ENCODE measurements at places on chromosomes 6 and 20.
A peak's percentile ranks its signal among the peaks of the same experiment; 100 is the strongest.

DNA sequence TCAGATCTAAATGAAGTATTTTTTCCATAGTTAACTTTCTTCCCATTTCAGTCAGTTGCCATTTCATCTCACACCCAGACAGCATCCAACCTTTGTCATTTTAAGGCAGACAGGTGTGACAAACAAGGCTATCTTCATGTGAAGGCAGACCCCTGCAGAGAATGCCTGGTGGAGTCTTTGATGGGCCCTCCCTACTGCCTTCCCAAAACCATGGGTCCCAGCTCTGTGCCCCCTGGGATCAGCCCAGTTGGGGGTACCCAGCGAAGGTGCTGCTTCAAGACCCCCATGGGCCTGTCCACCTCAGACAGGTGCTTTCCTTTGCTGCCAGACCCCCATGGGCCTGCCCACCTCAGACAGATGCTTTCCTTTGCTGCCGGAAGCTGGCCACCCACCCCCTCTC lies 28.3 kb upstream of the ID1 start:
- no peaks in the 10 kb centered on the region for H3K36me3 ChIP-seq
- H3K4me1 ChIP-seq: peaks cover 14% of the 10 kb centered on the region
- no peak for DNase-seq

DNA sequence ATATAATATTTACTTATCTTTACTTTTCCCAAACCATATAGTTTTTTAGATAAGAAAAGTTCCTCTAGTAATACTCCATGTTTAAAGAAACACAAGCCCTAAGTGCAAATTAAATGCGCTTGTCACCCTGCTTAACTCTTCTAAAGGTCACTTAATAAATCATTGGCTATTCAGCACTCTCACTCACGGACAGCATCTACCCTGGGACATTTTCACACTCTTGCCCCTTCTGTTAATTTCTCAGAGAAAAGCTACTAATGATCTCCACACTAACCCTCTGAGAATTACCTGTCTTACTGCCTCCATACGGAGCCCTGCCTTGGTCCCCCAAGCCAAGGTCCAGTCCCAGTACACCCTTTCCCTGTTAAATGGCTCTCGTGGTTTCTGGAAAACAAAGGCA lies 102.2 kb downstream of the NRN1 start:
- H3K4me1 ChIP-seq: peaks cover 6% of the 10 kb centered on the region
- no peaks in the 10 kb centered on the region for H3K27me3 ChIP-seq
- no peak overlapping the region for H3K4me3 ChIP-seq
- DNase-seq: no peak
- no peak overlapping the region for H3K27ac ChIP-seq

- H3K4me3 ChIP-seq: peak overlapping the region; percentile 41
- no peak for DNase-seq
- no peaks in the 10 kb centered on the region for H3K4me1 ChIP-seq
Measured at GRCh38 chr6:147507162-147508041, 1.1 kb upstream of the SAMD5 start.

DNA sequence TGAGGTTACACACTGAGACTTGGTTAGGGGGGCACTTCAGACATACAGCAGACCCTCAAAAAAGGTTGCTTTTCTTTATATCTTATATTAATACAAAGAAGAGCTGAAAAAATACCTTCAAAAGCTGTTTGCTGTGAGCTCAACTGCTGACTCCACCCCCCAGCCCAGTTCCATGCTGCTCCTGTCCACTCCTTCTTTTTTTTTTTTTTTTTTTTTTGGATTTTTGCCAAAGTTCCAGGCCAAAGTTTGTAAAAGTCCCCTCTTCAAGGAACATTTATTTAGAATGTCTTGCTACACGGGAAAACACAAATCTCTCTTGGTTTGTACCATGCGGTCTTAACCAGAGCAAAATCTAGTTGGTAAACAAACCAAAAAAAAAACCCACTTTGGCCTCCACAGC lies 85.3 kb upstream of the AKAP12 start:
- H3K36me3 ChIP-seq: no peaks in the 10 kb centered on the region
- no peaks in the 10 kb centered on the region for H3K27me3 ChIP-seq
- H3K4me3 ChIP-seq: no peak overlapping the region
- H3K4me1 ChIP-seq: no peaks in the 10 kb centered on the region

GRCh38 chr6:22583927-22584326 lies 14.6 kb downstream of the HDGFL1 start:
- H3K27me3 ChIP-seq: no peaks in the 10 kb centered on the region
- no peak for DNase-seq
- H3K4me3 ChIP-seq: no peak overlapping the region
- no peaks in the 10 kb centered on the region for H3K4me1 ChIP-seq
- H3K27ac ChIP-seq: no peak overlapping the region

DNA sequence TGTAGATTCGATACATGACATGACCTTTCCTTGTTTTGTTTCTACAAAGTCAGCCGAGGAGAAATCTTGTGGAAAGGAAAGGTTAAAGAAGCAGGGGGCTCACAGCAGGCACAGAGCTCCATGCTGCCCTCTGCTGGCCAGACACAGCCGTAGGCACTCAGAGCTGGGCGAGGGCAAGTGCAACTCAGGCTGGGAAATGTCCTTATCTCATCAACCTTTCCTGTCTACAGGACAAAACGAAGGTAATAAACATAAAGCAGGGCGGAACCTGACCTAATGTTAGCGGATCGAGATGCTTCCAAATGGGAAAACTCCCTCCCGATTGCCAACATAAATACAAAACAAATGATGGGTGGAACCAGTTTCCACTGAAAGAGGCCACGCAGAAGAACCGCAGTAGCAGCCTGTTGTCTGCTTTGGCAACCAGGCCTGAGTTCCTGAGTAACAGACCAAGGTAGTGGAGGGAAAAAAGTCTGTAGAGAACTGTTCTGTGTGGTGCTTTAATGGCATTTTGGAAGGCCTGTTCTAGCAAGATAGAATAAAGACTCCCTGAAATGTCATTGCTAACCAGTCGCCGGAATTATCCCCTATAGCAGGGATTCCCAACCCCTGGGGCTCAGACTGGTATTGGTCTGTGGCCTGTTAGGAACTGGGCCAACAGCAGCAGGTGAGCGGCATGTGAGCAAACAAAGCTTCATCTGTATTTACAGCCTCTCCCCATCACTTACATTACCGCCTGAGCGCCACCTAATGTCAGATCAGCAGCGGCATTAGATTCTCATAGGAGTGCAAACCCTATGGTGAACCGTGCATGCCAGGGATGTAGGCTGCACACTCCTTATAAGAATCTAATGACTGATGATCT lies 85.2 kb downstream of the MBOAT1 start:
- no peaks in the 10 kb centered on the region for H3K27me3 ChIP-seq
- no peaks in the 10 kb centered on the region for H3K4me1 ChIP-seq
- H3K27ac ChIP-seq: no peak overlapping the region
- DNase-seq: no peak

DNA sequence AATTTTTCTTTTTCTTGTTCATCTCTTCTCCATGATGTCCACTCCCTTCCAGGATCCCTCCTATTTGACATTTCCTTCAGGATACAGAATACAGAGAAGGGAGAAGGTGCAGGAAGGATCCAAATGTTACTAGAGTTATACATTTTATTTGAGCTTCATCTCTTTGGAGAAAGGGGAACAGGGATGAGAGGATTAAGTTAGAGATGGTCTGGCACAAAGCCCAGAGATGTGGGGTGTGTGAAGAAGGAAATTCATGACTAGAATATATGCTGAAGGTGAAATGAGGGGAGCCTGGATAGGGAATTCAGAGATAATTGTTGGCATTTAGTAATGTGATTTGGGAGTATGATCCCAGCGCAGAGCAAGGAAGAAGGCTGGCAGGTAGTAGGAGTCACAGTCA lies 22.5 kb upstream of the SRPK1 start:
- H3K36me3 ChIP-seq: no peaks in the 10 kb centered on the region
- H3K4me1 ChIP-seq: no peaks in the 10 kb centered on the region
- no peaks in the 10 kb centered on the region for H3K27me3 ChIP-seq
- no peak overlapping the region for H3K4me3 ChIP-seq

DNA sequence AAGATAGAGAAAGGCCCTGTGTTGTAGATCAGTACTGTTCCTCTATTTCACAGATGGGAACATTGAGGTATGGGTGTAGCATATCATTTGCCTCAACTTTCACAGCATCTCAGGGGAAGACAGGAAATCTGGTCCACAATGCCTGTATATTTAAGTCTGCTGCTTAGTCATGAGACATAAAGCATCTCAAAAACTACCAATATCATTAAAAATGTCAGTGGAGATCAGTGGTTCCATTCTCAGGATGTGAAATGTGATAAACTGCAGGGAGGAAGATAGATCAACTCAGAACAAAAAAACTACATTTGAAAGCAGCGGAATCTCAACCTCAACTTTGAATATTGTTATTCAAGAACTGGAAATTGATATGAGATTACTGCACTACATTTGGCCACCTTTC lies 192.9 kb upstream of the PREP start:
- H3K36me3 ChIP-seq: no peaks in the 10 kb centered on the region
- no peaks in the 10 kb centered on the region for H3K27me3 ChIP-seq
- H3K27ac ChIP-seq: peak overlapping the region; percentile 99
- H3K4me3 ChIP-seq: no peak overlapping the region
- no peak for DNase-seq

DNA sequence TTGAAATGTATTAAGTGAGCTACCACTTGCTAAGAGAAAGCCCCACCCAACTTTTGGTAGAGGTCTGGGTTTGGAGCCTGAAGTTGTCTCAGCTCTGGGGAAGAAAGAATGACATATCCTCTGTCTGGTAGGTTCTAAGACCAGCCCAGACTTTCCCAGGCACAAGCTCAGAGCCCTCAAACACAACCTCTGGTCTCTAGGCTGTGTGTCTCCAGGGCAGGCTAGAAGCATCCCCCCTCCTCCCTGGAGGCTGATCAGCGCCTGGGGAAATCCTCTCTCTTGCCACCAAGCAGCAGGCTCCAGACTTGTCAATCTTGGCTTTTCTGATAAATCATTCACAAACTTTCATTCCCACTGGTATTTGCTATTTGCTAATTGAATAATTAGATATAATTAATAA lies 226.5 kb upstream of the CST7 start:
- no peak overlapping the region for H3K27ac ChIP-seq
- H3K4me3 ChIP-seq: no peak overlapping the region
- H3K27me3 ChIP-seq: peaks cover 15% of the 10 kb centered on the region
- no peaks in the 10 kb centered on the region for H3K4me1 ChIP-seq

GRCh38 chr6:152573762-152574161 lies 63.4 kb downstream of the SYNE1 start:
- peaks cover 36% of the 10 kb centered on the region for H3K4me1 ChIP-seq
- no peak for DNase-seq
